ENCODE measurements at places on chromosomes 3 and 15.

DNA sequence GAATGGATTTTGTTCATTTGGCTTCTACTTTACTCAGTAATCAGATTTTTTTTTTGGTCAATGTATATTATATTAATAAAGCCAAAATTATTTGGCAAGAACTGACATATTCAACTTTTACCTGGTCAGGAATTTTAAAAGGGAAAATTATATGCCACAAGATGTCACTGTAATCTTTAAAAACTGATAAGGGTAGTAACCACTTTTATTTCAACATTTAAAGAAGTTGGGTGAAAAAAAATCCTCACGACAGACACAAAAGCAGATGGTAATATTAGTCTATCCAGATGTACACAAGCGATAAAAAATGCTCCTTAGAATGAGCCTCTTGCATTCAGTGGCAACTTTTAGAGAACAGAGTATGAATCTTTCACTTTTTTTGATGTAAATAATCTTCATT is 101.9 kb downstream of the SERPINI1 start:
- DNase-seq = no peak

- no peak for DNase-seq
Observed at GRCh38 chr3:49799761-49800160, at the start of gene CDHR4. Gene CDHR4, minus strand, starts transcription at chr3:49799873. Its CDS starts 61 bp downstream, at chr3:49799812.

DNA sequence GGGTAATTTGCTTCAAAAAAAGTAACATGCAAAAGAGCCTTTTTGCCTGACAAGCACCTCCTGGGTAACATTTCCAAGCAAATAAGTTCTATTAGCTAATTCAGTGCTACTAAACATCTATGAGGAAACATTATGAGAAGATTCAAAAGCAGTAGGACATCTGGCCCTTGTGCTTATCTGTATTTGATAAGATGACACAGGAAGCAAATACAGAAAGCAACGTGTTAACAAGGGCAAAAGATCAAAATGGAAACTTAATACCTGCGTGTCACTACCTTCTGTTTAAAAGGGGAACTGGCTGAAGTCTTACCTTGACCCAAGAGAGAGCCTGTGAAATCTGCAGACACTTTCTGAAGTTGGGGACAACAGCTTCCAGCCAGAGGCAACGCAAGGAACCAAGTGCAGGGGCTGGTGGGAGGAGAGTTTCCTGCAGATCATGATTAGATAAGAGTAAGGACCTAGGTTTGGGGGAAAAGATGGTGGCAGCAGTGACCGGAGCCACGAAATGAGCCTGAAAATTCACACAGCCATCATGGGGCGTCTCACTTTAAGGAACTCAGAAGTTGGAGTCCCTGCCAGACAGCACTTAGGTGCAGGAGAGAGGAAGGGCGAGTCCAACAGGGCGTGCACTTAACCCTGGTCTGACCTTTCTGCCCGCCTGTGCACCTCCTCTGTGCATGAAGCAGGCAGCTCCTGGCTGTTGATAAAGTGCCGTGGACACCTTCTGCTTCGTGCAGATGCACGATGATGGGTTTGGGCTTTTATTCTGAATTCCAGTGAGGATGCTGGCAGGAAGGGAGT is 153.6 kb upstream of the BHLHE40 start:
- DNase-seq = no peak

DNA sequence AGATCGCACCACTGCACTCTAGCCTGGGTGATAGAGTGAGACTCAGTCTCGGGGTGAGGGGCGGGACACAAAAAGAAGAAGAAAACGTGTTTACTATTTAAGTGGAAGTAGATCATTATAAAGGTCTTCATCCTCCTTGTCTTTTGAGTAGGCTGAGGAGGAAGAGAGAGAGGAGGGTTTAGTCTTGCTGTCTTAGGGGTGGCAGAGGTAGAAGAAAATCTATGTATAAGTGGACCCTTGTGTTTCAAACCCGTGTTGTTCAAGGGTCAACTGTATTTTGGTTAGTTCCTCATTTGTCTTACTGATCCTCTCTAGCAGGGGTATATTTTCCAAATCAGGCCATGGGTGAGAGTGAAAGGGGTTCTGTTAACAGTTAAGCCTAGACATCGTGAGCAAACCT is 40.1 kb downstream of the TRIM71 start:
- DNase-seq = no peak

- no peak for DNase-seq
Observed at GRCh38 chr3:46660543-46661523, 32.6 kb downstream of the ALS2CL start.

All from NCI-H1417 treated with DMSO at 0.1 percent for 48 hours (cell line).